ENCODE measurements at places on chromosomes 6 and 20.

DNA sequence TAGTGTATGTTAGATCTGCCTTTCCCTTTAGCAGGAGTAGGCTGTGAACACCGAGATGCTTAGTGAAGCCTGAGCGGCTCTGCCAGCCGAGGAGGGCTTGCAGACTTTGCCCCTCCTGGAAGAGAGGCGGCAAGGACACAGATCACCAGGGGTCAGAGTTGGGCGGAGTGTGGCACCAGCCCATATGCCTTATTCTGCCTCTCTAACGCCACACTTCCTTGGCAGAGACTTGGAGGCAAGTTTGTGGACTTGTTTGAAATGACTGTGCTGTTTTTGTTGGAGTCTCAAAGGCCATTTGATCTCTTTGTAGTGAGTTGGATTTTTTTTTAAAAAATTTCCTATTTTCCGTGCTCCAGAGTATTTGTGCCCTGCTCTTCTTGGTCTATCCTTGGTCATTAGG lies 44.5 kb upstream of the CLDN20 start:
- no peak for DNase-seq

DNA sequence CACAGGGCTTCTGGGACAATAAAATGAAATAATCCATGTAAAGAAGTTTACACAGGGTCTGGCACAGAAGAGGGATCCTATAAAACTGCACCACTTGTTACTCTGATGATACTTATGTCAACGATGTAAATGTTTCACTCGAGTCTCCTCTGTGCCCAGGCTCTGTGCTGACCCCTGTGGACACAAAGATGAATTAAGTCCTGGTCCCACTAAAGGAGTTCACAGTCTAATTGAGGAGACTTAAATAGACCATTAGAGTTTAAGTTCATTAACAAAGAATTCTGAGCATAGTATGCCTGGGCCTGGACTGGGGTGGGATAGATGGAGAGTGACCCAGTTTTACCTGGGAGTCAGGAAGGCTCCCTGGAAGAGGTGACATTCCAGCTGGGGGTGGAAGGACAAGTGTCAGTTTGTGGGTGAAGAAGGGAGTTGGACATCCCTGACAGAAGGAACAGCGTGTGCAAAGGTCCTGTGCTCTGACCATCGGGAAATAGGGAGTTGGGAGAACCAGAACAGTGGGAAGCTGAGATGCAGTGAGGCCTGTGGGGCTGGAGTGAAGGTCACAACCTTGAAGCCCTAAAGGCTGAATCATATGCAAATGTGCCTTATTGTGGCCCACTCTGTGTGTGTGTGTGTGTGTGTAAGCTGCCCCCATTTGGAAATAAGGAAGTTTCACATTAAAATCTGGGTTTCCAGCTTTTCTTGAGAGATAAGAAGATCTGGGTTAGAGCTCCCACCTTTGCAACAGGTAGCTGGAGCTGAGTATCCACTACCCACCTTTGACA lies 1.1 kb downstream of the OCSTAMP start:
- no peak for DNase-seq

- DNase-seq = peak; percentile 73
Observed at GRCh38 chr6:159969921-159970320, 1.0 kb downstream of the IGF2R start.

GRCh38 chr6:208938-209337 lies 83.3 kb upstream of the DUSP22 start:
- DNase-seq = no peak

DNA sequence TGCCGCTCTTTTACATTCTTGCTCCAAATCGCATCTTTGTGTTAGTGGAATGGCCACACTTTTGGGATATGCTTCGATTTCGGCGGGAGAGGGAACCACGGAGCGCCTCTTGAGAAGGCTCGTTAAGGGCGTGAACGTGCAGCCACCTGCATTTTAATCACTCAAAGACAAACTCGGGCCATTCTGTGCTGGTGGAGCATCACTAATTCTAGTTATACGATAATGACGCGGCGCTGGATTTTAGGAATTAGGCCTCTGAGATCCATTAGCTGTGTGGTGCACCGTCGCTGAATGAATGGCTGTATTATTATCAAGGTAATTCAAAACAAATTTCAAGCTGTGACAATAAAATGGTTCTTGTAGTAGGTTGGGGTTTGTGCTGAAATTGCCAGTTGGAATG lies 305.6 kb downstream of the CDH4 start:
- DNase-seq = no peak

GRCh38 chr6:29976588-29977424 lies 34.5 kb downstream of the HLA-A start:
- DNase-seq = peak; percentile 70

- no peak for DNase-seq
Observed at GRCh38 chr6:33673851-33674250, 37.6 kb downstream of the UQCC2 start.

GRCh38 chr6:169220068-169220964 lies 33.3 kb downstream of the THBS2 start:
- no peak for DNase-seq

- DNase-seq = no peak
Observed at GRCh38 chr6:2035826-2036709, 209.3 kb downstream of the GMDS start.

- DNase-seq = peak; percentile 17
Observed at GRCh38 chr6:107820338-107821261, 3.5 kb downstream of the SCML4 start.

DNA sequence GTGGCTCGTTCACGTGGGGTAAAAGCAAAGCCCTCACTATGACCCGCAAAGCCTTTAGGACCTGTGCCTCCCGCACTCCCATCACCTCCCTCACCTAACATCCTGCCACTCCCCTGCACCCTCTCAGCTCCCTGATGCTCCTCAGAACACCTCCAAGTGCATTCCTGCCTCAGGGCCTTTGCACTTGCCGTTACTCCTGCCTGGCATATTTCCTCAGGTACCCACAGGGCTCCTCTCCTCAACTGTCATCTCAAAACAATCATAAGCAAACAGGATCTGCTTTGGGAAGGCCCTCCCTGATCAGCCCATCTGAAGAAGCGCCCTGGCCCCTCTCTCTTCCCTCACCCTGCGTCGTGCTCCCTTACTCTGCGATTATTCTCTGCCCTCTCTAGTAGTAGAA lies 49.1 kb downstream of the FGD2 start:
- no peak for DNase-seq

DNA sequence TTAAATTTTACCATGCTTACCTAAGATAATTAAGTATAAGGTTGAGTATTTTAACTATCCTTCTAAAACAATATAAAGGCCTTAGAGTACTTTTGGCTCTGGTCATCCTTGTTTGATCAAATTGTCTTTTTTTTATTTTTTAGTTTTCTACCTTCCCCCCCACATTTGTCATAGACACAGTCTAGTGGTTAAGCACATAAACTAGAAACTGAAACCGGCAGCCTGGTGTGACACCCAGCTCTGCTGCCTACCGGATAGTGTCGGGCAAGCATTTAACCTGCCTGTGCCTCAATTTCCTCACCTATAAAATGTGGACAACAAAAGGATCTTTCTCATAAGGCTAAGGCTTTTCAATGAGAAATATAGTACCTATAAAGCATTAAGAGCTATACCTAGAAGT lies 21.6 kb upstream of the TULP4 start:
- no peak for DNase-seq

- peak; percentile 12 for DNase-seq
Observed at GRCh38 chr20:61901392-61902220, 164.1 kb downstream of the TAF4 start.

- no peak for DNase-seq
Observed at GRCh38 chr20:53142225-53143127, 170.3 kb downstream of the TSHZ2 start.

- no peak for DNase-seq
Observed at GRCh38 chr6:127376685-127377084, 33.3 kb upstream of the ECHDC1 start.

DNA sequence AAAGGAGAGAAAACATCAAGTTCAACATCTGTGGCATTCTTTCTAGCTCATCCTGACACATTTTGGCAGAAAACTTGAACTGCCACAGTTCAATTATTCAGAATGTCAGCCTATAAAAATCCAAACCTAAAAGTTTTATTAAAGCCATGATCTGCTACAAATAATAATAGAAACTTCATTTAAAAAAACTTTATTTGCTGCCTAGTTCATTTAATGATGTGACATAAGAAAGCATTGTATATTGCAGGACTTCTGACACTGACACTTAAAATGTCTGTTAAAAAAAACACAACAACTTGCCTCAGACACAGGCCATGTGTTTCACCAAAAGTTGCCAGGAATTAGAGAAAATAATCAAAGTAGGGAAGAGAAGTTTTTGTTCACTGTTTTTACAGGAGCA lies 88.3 kb upstream of the HTR1E start:
- DNase-seq = no peak

DNA sequence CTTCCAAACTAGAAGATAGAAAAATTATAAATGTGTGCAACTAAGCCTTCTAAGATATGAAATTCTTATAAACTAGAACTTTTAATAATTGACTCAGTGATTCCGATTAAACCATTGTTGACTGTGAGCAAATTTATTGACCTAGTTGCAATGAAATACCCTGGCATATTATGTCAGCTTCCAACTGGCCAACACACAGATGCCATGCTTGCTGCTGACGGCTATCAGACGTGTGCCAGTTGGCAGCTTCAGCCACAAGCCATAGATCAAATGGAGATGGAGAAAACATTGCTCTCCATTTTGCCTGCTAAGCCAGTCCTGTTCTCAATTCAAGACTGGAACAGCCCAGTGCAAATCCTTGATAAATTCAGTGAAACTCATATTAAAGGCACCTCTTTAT lies 101.7 kb upstream of the HDGFL1 start:
- no peak for DNase-seq

GRCh38 chr6:149228311-149228955 lies 89.1 kb upstream of the TAB2 start:
- peak; percentile 13 for DNase-seq

DNA sequence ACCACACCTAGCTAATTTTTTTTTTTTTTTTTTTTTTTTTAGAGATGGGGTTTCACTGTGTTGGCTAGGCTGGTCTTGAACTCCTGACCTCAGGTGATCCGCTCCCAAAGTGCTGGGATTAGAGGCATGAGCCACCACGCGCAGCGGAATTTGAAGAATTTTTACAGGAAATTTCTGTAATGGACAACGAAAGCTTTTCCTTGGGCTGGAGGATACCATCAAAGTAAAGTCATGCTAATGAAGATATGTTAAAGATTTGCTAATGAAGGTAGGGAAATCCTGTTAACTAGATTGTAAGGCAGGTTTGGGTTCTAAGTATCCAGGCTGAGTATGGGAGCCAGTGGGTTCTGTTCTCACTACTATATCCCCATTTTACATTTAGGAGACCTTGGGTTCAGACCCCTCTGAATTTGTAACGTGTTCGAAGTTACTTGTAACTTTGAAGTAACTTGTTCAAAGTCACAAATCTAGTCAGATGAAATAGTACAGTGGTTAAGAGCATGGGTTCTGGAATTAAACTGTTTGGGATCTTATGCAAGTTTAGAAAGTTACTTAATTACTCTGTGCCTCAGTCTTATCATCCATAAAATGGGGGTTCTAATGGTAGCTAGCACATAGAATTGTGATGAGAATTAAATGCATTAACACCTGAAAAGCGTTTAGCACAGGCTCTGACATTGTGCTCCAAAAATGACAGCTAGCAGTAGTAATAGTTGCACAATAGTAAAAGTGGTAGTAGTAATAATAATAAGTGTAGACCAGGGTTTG lies 123.4 kb upstream of the GPR6 start:
- DNase-seq = no peak

DNA sequence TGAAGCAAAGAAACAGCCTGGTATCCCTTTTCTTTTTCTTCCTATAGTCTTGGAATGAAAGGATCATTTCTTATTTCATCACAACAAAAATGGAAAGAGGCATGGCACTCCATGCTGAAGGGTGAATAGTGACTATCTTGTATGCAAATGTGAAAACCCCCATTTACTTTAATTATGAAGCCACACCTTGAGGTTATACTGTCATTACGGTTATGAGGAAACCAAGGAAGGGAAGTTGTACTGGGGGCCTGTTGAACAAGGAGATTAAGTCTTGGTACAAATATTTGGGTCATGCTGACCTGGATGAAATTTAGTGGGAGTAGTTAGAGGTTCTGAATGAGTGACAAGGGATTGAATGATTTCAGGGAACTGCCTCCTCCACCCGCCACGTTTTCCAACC lies 8.7 kb upstream of the STXBP5 start:
- no peak for DNase-seq

GRCh38 chr6:52176550-52176949 lies 9.6 kb upstream of the IL17A start:
- no peak for DNase-seq

DNA sequence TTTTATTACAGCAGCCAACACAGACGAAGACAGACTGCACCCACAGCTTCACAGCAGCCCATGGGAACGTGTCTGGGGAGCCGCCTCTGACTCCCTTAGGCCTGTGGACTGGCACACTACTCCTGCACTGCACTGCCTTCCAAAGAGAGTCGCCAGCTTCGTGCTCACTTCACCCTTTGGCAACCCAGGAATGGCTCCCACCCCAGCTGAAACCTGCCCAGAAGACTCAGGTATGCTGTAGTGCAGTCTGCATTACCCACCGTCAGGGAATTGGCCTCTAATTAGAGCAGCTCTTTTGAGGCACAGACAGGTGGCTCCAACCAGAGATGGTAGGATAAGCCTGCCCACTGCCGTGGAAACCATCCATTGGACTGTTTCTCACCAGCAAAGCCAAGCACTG lies 39.9 kb upstream of the FRMD1 start:
- no peak for DNase-seq

DNA sequence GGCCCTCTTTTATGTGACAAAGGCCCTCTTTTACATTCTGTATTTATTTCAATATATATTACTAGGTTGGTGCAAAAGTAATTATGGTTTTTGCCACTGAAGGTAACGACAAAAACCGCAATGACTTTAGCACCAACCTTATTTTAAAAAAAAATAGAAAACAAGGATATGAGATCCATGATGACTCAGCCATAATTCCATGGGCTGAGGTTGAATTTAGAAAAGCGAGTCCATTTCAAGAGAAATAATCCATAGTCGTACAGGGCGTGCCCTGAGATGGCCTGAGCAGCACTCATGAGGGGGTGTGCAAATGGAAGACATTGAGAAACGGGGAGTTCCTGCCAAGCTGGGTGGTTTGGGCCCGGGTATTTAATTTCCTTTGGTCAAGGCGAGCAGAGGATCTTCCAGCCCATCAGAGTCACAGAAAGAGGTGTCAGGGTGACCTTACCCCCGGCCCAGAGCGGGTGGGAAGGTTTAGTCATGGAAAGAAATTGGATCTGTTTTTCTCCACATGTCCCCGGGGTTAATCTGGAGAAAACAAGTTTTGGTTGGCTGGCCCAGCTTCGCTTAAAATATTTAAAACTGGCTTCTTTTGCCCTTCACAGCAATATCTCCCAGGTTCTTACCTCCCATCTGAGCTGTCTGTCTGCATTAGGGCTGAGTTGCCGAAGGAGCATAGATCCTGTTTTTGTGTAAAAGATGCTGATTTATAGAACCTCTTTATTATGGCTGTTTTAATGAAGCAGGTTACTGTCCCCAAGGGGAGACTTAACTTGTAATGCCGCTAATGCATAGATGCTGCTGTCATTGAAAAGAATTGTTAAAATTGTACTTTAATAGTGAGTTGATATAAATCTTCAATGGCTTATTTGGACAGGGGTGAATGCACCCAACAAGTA lies 255.6 kb downstream of the PREX1 start:
- no peak for DNase-seq
